ENCODE measurements at places on chromosomes 3 and 15. TPM values are rescaled to one million over a fixed set of nuclear protein-coding genes. Genes with fewer than 3 reads are reported as not detected.

GRCh38 chr3:33918126-33918756, 119.8 kb downstream of the PDCD6IP start:
- no peak for DNase-seq

GRCh38 chr15:98612490-98613110, 35.7 kb upstream of the IGF1R start:
- no peak for DNase-seq

DNA sequence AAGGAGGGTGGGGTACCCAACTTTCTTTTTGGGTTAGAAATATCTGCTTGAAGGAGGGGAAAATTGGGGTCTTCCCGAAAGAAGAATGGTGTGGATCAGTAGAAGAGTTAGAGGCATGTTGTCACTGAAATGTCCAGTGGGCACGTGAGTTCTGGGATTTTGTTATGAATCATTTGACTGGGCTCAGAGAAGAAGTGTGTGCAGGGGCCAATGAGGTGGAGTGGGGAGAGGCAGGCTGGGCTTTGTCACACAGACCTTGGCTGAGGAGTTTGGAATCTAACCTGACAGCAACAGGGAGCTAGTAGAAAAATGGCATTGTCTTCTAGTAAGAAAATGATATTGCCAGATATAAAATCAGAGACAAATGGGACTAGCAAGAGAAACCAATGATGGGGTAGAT, 436.8 kb downstream of the MFSD1 start:
- DNase-seq, result no peak

- DNase-seq, result no peak
These were observed 87.5 kb upstream of the DAZL start for GRCh38 chr3:16692486-16693344.

DNA sequence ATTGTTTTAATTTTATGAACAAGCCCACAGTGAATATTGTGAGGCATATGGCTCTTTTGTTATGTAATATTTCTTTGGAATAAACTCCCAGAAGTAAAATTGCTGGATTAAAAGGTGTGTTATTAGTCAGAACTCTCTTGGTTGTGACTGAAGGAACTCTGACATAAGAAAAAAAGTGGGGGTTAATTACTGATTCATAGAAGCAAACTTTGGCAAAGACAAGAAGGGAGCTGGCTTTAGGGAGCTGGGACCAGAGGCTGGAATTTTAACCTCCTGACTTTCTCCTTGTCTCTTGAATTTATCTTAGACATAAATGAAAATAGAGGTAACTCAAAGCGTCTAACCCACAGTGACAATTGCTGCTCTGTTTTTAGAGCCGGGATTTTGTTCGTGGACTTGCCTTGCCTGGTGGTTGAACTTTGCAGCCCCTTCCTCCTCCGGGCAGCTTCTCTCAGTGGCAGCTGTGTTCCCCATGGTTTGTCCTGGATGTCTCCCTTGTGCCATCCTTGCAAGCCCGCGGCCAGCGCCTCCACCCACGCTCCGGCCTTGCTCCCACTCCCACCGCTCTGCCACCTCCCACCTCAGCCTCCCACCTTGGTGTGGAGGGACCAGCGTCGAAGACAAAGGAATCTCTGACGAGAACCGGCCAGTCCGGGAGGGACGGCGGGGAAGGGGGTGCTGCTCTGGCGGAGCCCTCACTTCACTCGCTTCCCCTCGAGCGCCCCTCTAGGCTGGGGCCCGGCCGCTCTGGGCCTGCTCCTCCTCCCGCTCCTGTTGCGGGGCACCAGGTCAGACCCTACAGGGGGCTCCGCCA, 28.0 kb downstream of the ARHGAP31 start:
- DNase-seq, result no peak

- DNase-seq, result no peak
These were observed 109.3 kb upstream of the SCN10A start for GRCh38 chr3:38925351-38925750.

DNA sequence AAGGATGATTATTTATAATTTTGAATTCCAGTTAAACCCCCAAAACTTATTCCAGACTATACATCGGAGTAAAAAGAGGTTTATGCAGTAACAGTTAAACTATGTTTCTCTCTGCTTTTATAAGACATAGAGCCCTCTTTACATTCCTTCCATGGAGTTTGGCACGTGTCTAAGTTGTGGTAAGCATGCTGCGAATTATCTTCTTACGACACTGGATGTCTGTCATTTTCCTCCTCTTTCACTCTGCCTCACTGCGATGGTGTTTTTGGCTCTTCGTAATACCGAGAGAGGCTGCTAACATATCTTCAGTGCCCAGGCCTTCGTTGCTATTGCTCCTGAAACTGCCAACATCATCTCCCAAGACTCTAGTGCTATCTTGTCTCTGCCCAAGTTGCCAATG, 83.9 kb upstream of the TGFBR2 start:
- no peak for DNase-seq

- no peak for DNase-seq
These were observed 46.8 kb upstream of the MCF2L2 start for GRCh38 chr3:183475016-183475763.

- no peak for DNase-seq
These were observed 27.2 kb downstream of the TNFAIP8L3 start for GRCh38 chr15:51067510-51067909.

The GOLGA6L9 gene
- 4.0 TPM for total RNA-seq

The FANCD2OS gene
- not detected for total RNA-seq

Measured in H7 (cell line).